ENCODE measurements at places on chromosomes 1 and 21.

- DNase-seq, result no peak
These were observed 125.8 kb downstream of the PCBP3 start for GRCh38 chr21:45769294-45769693.

- no peak for DNase-seq
These were observed 39.3 kb downstream of the MAGI3 start for GRCh38 chr1:113429461-113430153.

DNA sequence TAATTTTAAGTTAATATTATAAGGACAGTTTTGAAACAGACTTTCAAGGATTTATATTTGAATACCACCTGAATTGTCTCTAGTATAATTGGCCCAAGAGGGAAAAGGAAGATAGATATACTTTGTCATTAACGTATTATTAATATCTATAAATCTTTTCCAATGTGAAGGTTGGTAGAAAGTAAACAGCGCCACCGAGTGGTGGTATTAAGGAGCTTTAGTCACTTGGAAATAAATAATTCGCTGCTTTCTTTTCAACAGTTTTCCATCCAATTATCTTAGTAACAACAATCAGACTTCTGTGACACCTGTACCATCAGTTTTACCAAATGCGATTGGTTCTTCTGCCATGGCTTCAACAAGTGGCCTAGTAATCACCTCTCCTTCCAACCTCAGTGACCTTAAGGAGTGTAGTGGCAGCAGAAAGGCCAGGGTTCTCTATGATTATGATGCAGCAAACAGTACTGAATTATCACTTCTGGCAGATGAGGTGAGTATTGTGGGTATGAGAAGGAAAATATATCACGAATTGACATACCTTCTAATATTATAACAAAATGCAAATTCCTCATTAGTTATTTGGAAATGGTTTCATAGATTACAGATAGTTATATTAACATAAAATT is 37.7 kb downstream of the SH3GLB1 start:
- peak; percentile 23 for DNase-seq

- no peak for DNase-seq
These were observed 11.6 kb upstream of the CTBS start for GRCh38 chr1:84585803-84586202.

GRCh38 chr1:180598333-180598974 is 33.4 kb upstream of the XPR1 start:
- DNase-seq, result peak; percentile 47

- no peak for DNase-seq
These were observed 131.8 kb downstream of the ACTL8 start for GRCh38 chr1:17886838-17887441.

DNA sequence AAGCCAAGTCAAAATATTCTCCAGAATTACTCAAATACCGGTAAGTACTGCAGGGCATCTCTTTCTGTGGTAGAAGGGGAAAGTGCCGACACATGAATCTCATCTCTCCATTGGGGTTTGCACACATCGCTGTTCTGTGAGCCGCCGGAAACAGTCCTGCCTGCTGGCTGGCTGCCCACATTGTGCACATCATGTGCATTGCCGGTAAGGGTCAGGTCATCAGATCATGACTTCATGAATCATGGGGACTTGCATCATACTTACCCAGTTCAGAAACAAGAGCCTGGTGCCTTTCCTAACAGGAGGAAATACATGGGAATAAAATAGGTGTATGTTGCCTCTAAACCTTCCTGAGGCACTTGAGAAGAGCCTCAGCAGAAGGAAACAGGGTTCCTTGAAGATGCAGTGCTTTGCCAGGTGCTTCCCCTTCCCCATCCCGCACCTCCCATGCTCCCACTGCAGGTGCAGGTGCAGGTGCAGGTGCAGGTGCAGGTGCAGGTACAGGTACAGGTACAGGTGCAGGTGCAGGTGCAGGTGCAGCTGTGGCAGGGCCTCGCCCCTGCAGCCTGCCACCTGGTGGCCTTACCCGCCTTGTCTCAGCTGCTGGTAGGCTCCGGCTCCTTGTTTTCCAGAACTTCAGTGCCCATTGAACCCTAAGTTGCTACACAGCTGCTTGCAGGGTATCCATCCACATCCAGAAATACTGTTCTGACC is 26.5 kb downstream of the GPR137B start:
- no peak for DNase-seq

DNA sequence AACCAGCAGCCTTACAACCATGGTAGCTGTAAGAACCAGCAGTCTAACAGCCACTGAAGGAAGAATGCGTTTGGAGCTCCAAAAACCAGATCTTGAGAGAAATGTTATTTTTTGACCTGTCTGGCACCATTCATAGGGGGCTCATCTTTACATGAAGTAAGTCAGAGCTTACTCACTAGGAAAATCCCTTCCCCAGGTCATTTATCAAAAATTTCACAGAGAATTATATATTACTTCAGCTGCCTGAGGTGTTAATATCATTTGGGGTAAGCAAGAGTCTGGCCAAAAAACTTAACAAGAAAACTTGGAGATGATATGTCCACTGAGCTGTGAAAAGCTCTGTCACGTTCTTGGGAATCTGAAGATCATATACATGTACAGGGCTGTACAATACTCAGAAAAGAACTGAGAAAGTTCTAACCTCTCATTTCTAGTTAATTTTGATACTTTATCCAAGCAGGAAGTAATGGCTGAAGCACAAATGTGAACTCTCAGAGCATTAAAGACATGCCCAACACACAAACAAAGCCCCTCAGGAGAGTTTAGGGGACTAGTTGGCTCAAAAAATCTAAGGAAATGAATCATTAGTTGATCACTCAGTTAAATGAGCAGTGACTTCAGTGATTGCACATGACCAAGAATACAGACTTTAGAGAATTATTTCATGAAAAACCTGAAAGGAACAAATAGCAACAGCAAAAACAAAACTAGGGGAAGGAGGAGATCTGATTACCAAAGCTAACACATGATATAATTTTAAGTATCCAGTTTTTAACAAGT is 681.1 kb downstream of the LTN1 start:
- DNase-seq, result no peak

DNA sequence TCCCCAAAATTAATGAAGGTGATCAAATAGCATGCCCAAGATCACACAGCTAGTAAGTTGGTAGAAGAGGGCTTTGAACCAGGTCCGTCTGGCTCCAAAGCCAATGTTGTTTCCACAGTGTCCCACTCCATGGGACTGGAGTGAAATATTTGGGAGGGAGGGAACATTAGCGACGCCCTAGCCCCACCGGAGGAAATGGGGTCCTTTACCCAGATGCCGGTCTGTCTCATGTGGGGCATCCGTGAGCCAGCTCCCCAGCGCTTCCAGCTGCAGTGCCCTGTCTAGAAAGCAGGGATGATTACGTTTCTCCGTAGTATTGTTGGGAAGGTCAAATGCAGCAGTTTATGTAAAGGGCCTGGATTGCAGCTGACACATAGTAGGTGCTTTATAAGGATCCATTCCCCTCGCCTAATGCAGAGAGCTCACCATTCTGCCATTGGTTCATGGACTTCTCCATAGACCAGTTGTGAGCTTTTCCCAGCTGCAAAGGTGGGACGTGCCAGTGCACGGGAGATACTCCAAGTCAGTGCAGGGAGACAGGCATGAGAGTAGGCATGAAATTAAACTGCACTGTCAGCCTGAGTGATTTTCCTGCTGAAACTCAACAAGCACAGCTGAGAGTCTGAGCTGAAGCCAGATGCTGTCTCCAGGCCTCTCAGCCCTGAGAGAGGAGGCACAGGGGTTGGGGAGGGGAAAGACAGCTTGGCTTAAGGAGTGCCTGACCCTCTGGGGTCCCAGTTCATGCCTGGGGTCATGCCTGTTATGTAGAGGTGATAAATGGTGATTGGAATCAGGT is 24.7 kb downstream of the QSOX1 start:
- no peak for DNase-seq

DNA sequence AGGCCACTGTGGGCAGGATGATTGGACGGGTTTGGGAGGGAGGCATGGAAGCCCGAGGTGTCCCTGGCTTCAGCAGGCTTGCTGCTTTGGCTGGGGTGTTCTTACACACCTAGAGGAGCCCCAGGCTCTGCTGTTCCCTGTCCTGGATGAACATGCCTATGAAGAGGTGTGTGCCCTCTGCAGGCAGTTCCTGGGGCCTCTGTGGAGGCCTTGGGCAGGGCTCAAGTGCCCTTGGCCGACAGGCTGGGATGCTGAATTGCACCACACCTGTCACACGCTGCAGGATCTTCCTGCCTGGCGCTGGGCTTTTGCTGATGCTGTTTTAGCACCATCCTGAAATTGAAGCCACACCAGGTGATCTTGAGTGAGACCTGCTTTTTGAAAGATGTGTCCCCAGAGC is 415.0 kb upstream of the VAMP3 start:
- DNase-seq, result no peak

GRCh38 chr1:75233302-75233929 is 99.2 kb downstream of the LHX8 start:
- DNase-seq, result no peak

DNA sequence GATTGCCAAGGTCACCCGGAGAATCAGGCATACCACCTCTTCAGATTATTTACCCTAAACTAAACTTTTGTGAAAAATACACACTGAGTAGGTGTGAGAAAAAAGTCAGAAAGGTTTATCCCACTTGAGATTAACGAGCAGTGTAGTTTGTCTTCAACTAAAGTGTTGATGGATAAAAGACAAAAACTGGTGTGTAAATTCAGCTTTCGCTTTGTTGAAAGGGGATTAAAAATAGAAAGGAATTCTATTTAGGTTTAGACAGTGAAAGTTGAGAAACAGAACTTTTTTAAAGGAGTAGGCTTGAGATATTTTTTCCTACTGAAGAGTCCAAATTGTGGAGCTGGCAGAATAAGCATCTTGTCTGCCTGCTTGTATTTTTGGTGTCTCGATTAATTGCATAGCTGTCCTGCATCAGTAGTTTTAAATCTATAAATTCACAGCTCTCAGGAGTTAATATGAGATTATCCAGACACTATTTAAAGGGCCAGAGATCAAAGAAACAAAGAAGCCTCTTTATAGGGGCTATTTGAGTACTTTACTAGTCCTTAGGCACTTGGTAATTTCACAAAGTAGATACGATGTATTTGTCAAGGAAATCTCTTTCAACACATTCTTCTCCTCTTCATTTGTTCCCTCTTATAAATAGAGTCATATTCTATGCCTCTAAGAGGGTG is 46.7 kb upstream of the RABGAP1L start:
- no peak for DNase-seq

DNA sequence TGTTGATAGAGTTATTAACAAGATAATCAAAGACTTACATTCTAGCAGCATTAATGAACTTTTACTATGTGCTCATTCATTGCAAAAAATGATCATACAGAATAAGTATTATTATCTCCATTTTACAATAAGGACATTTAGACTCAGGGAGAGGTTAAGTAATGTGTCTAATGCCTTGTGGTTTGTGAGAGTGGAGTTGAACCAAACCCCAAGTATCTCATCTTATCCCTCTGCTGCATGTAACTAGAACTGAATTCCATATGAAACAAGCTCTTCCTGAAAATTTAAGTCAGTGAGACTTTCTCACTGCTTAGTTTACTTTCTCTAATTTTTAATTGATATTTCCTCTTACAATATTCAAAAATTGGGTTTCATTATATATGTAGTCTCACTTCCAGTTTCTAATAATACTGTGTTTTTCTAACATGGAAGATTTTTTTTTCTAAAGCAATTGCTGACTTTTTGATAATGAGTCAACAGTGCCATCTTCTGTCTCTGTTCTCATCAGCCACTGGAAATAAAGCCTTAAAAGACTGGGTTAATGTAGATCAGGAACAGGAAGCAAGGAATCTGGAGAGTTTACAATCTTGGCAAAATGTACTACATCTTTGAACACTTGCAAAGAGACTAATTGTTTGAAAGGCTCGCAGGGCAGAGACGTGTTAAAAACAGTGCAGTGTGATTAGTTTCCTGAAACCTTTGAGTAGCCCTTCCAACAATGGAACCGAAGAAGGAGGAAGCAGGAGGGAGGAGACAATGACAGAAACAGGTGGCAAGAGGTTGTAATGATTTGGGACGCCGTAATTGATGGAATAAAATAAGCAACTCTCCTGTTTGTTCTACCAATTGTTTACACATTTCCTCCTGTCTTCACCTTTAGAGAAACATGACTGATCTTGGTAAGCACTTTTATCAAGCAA is 567.6 kb downstream of the MRPL39 start:
- DNase-seq, result peak; percentile 63

- DNase-seq, result no peak
These were observed 184.4 kb downstream of the C1orf94 start for GRCh38 chr1:34361121-34361520.

DNA sequence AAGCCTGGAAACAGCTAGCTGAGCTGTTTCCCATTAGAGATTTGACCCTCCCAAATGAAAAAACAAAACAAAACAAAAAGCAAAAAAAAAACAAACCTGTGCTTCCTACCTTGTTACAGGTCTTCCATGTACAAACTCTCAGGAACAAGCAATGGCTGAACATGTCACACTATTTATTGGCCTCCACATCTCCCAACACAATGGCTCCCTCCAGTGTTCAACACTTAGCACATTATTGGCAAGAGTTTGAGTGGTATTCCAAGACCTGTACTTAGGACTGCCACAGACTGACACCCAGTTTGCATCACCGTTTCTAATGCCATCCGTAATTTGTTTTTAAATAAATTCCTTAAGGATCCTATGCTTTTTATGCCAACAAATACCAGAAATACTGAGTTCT is 195.0 kb upstream of the OLFM3 start:
- peak; percentile 75 for DNase-seq

DNA sequence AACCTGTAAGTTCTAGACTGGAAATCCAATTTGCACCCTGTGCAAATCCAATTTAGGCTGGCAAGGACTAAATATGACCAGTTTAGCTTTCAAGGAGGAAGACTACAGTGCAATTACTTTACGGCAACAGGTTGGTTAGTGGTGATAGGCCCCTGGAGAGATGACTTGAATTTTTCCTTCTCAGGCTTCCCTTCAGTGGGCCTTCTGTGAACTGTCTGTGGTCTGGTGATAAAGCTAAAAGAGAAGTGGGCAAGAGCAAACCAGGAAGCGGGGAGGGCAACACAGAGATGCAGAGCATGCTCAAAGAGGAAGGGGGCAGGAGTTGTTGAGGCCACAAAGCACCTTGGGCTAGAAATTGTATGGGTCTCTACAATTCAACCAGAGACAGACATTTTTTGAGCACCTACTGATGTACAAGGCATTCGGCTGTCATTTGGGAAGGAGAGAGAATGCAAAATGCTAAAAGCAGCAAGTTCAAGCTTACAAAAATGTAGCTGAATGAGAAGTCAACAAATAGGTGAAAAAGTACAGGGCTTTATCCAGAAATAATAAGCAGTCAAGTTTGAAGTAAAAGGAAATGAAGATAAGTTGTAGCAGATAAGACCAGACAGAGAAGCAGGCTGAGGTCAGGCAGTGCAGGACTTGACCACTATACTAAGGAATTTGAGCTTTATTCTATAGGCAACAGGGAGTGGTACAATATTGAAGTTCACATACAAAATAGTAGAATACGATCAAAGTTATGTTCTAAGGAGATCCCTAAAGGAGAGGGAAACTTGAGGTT is 23.9 kb downstream of the INPP5B start:
- no peak for DNase-seq

- no peak for DNase-seq
These were observed 19.0 kb upstream of the PTPN14 start for GRCh38 chr1:214570442-214570841.

DNA sequence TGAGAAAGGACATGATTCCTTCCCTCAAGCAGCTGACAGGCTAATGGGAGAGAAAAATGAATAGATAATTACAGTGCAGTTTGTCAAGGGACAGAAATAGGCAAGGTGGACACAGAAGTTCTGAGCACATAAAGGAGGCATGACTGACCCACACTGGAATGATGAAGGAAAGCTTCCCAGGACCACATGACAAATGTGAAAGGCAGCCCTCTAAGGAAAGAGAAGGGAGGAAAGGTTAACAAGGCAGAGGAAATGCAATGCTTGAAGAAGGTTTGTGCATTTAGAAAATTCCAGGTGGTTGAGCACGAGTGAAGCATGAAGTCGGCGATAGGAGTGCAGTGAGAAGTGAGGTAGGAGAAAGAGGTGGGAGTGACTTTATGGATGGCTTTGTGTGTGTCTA is 37.4 kb downstream of the LAMC2 start:
- DNase-seq, result no peak
